ENCODE measurements at places on chromosomes 12 and 14. TPM values are rescaled to one million over a fixed set of nuclear protein-coding genes. Genes with fewer than 3 reads are reported as not detected.

DNA sequence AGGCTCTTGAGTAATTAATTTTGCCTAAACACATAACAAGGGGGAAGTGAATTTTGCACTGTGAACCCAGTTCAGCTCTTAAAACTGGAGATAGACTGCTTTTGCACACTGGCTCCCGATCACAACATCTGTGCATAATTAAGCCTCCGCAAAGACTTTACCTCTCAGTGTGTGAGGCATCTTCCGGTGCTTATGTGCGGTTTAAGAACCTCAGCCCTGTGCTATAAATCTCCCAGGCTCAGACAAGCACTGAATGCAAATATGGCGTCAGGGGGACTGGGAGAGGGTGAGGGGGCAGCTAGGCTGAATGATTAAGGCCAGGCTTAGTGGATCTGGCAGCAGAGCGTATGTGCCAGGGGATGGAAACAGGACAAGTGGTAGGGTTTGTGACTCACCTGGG lies 103.3 kb downstream of the ADCK1 start:
- H3K4me1 ChIP-seq: no peaks in the 10 kb centered on the region
- no peaks in the 10 kb centered on the region for H3K27me3 ChIP-seq
- H3K36me3 ChIP-seq: no peaks in the 10 kb centered on the region
- DNase-seq: no peak
- no peak overlapping the region for H3K4me3 ChIP-seq

Gene ADAMTS20
- 0.11 TPM for total RNA-seq

- no peak for DNase-seq
- no peak overlapping the region for H3K4me3 ChIP-seq
- peaks cover 14% of the 10 kb centered on the region for H3K4me1 ChIP-seq
- no peaks in the 10 kb centered on the region for H3K36me3 ChIP-seq
Observed at GRCh38 chr14:28765831-28766468, 637 bp upstream of the FOXG1 start.

DNA sequence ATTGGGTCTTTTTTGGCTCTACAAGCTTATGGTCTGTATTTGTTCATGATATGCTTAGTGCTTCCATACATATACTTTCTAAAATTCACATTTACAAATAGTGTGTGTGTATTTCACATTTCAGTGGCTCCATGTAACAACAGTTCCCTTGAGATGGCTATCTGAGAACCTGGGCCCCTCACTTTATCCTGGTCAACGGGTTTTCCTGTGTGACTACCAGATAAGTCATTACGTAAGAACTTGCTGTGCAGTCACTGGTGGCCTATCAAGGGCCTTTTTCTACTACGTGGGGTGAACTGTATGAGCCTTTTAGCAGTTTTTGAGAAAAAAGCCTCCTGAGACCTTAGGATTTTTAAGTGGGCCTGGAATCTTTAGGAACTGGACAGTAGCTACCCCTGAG lies 454.1 kb downstream of the PCNX1 start:
- no peaks in the 10 kb centered on the region for H3K36me3 ChIP-seq
- peaks cover 23% of the 10 kb centered on the region for H3K4me1 ChIP-seq
- no peak for DNase-seq
- no peak overlapping the region for H3K4me3 ChIP-seq
- no peaks in the 10 kb centered on the region for H3K27me3 ChIP-seq
- no peak overlapping the region for H3K27ac ChIP-seq

DNA sequence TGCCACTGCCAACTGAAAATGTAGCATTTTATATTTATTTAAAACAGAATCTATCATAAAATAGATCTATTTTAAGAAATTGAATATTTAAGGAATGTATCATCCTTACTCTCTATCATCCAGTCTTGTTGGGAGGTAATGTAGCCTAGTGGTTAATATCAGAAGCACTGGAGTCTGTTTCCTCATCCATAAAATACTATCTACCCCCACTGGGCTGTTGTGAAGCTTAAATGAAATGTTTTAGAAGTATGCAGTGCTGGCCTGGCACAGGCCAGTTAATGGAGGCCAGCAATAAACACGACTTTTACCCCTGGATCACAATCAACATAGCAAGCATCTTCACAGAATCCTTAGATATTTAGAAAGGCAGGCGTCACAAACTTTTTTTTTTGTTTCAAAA lies 188.0 kb downstream of the CAND1 start:
- H3K27ac ChIP-seq: peak overlapping the region; percentile 62
- no peak overlapping the region for H3K4me3 ChIP-seq
- H3K4me1 ChIP-seq: peaks cover 24% of the 10 kb centered on the region
- no peaks in the 10 kb centered on the region for H3K27me3 ChIP-seq

DNA sequence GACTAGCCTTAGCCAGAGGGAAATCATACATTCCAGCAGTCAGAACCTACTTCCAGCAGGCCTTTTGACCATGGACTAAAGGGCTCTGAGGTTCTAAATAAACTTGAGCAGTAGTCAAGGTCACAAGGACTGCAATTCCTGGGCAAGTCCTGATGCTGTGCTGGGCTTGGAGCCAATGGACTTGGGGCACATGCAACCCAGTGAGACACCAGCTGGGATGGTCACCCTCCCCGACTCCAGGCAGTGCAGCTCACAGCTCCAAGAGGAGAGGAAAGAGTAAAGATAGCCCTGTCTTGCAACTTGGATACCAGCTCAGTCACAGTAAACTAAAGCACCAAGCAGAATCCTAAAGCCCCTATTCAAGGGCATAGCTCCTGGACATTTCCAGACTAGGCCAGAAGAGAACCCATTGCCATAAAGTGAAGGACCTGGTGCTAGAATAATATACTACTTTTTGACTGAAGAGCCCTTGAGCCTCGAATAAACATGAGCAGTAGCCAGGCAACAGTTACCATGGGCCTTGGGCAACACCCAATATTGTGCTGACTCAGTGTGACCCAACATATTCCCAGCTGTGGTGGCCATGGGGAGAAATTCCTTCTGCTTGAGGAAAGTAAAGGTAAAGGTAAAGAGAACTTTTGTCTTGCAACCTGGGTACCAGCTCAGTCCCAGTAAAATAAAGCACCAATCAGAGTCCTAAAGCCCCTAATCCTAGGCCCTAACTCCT lies 226.2 kb upstream of the CLEC14A start:
- DNase-seq: peak; percentile 83
- H3K27me3 ChIP-seq: no peaks in the 10 kb centered on the region
- H3K4me3 ChIP-seq: no peak overlapping the region
- H3K27ac ChIP-seq: peak overlapping the region; percentile 86
- peaks cover 16% of the 10 kb centered on the region for H3K4me1 ChIP-seq

Gene BEST3
- total RNA-seq: not detected

Gene PMCH
- not detected for total RNA-seq

Gene FAM186B
- 2.1 TPM for total RNA-seq

Gene KCNJ8
- total RNA-seq: 21.6 TPM

- H3K4me1 ChIP-seq: peaks cover 39% of the 10 kb centered on the region
- H3K36me3 ChIP-seq: no peaks in the 10 kb centered on the region
- no peak overlapping the region for H3K27ac ChIP-seq
- DNase-seq: no peak
- H3K4me3 ChIP-seq: peak overlapping the region; percentile 33
Observed at GRCh38 chr12:48002414-48002730, 1.9 kb downstream of the COL2A1 start.

- no peak for DNase-seq
- H3K27me3 ChIP-seq: no peaks in the 10 kb centered on the region
- H3K4me3 ChIP-seq: no peak overlapping the region
- no peaks in the 10 kb centered on the region for H3K36me3 ChIP-seq
Observed at GRCh38 chr14:57530571-57530970, 36.9 kb upstream of the CCDC198 start.

GRCh38 chr12:123105211-123105826 lies 45.6 kb downstream of the PITPNM2 start:
- H3K4me1 ChIP-seq: peaks cover 33% of the 10 kb centered on the region
- H3K27me3 ChIP-seq: no peaks in the 10 kb centered on the region
- H3K4me3 ChIP-seq: no peak overlapping the region
- DNase-seq: no peak
- peak overlapping the region; percentile 68 for H3K27ac ChIP-seq
- no peaks in the 10 kb centered on the region for H3K36me3 ChIP-seq

Gene TAS2R13
- total RNA-seq: 5.9 TPM

GRCh38 chr12:124073356-124074035 lies 100.5 kb downstream of the ZNF664 start:
- DNase-seq: no peak
- peaks cover 16% of the 10 kb centered on the region for H3K4me1 ChIP-seq
- H3K27ac ChIP-seq: no peak overlapping the region
- H3K4me3 ChIP-seq: no peak overlapping the region
- H3K36me3 ChIP-seq: no peaks in the 10 kb centered on the region

GRCh38 chr14:88541324-88541723 lies 13.5 kb downstream of the PTPN21 start:
- no peaks in the 10 kb centered on the region for H3K36me3 ChIP-seq
- DNase-seq: no peak
- H3K27me3 ChIP-seq: no peaks in the 10 kb centered on the region
- no peak overlapping the region for H3K4me3 ChIP-seq
- H3K27ac ChIP-seq: no peak overlapping the region

DNA sequence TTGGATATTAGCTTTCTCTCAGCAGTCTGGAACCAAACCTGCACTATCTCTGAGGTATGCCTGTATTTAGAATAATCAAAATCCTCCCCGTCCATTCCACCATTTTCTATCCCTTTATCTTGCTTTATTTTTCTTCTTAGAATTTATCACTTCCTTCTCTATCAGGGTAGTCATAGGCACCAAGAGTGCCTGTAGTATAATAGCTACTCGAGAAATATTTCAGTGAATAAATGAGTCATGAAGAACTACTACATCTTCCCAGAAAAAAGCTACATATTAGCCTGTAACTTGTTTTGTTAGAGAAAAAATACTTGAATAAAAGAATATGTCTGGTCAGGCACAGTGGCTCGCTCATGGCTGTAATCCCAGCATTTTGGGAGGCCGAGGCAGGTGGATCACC lies 4.3 kb downstream of the SLC2A14 start:
- no peak overlapping the region for H3K27ac ChIP-seq
- no peaks in the 10 kb centered on the region for H3K4me1 ChIP-seq
- H3K4me3 ChIP-seq: no peak overlapping the region

DNA sequence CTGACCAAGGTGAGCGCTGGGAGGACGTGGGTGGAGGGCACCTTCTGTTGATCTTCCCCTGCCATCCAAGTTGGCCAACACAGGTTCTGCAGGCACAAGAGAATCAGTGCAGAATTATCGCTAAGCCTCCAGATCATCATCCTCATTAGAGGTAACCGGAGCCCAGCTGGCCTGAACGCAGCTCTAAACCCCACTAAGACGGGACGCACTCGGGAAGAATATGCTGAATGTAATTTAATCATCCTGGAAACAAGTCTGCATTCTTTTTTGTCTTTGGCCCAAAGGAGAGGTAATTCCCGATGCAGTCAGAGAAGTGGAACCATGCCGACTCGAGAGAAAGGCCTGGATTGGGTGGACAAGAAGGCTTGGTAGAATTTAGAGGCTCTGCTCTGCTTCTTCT lies 111.0 kb upstream of the GSC start:
- DNase-seq: no peak
- H3K27me3 ChIP-seq: no peaks in the 10 kb centered on the region
- H3K4me1 ChIP-seq: no peaks in the 10 kb centered on the region
- no peak overlapping the region for H3K27ac ChIP-seq
- H3K4me3 ChIP-seq: no peak overlapping the region

Gene OR6C65
- total RNA-seq: not detected

DNA sequence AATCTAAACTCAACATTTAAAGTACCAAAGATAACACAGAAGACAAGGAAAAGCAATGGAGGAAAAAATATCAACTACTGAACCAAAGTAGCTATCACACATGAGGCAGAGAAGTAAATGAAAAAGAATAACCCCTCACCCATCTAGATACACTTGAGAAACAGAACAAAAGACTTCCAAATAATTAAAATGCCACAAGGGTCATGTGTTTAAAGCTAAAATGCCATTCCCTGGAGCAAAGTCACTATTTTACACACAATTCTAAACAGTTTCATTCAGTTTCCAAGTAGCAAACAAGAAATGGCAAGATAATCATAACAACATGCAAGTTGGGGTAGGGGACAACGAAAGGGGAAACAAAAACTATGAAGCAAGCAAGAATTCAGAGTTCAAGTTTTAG lies 12.0 kb downstream of the OSBPL8 start:
- no peak overlapping the region for H3K27ac ChIP-seq
- DNase-seq: no peak
- H3K4me3 ChIP-seq: no peak overlapping the region
- H3K4me1 ChIP-seq: peaks cover 13% of the 10 kb centered on the region
- no peaks in the 10 kb centered on the region for H3K36me3 ChIP-seq

- no peaks in the 10 kb centered on the region for H3K36me3 ChIP-seq
- no peak for DNase-seq
- no peak overlapping the region for H3K4me3 ChIP-seq
Observed at GRCh38 chr14:72401632-72402376, 469.6 kb downstream of the RGS6 start.

DNA sequence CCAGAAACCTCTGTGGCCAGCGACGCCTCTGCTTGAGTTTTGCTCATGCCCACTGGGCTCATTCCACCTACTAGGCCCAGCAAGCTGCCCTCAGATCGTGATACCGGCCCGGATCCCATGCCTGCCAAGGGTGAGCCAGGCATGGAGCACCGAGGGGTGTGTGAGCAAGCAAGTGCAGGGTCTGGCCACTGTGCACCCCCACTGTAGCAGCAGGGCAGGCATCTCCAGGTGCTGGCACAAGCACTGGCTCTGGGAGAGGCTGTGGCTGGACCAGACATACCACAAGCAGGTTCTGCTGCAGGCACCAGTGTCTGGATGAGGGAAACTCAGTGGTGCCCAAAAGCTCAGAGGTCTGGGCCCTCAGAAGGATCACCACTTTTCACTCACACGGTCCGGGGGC lies 20.6 kb downstream of the FAM186A start:
- H3K4me3 ChIP-seq: no peak overlapping the region
- no peak for DNase-seq
- no peaks in the 10 kb centered on the region for H3K4me1 ChIP-seq
- no peak overlapping the region for H3K27ac ChIP-seq
- no peaks in the 10 kb centered on the region for H3K36me3 ChIP-seq
- no peaks in the 10 kb centered on the region for H3K27me3 ChIP-seq

DNA sequence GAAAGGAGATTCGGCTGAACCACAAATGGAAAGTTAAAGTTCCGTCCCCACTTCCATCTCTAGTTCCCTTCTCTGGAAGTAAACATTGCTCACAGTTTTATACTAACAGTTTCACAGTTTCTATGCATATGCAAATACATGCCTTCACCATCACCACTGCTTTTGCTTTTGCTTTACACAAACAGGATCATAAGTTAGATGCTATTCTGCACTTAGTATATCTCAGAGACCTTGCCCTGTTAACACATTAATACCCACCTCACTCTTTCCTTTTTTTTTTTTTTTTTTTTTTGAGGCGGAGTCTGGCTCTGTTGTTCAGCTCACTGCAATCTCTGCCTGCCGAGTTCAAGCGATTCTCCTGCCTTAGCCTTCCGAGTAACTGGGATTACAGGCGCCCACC lies 890 bp downstream of the TEP1 start:
- H3K27me3 ChIP-seq: no peaks in the 10 kb centered on the region
- H3K36me3 ChIP-seq: peaks cover 9% of the 10 kb centered on the region
- H3K4me3 ChIP-seq: peak overlapping the region; percentile 76
- peaks cover under 1% of the 10 kb centered on the region for H3K4me1 ChIP-seq
- H3K27ac ChIP-seq: peak overlapping the region; percentile 93

Gene SOAT2
- total RNA-seq: 0.40 TPM

GRCh38 chr14:75147423-75148071 lies 20.7 kb upstream of the NEK9 start:
- no peaks in the 10 kb centered on the region for H3K36me3 ChIP-seq
- peak overlapping the region; percentile 97 for H3K27ac ChIP-seq
- DNase-seq: peak; percentile 72
- H3K4me3 ChIP-seq: no peak overlapping the region

All from thyroid gland (tissue), 4 donors.